ENCODE measurements at places on chromosomes 5 and 9.

DNA sequence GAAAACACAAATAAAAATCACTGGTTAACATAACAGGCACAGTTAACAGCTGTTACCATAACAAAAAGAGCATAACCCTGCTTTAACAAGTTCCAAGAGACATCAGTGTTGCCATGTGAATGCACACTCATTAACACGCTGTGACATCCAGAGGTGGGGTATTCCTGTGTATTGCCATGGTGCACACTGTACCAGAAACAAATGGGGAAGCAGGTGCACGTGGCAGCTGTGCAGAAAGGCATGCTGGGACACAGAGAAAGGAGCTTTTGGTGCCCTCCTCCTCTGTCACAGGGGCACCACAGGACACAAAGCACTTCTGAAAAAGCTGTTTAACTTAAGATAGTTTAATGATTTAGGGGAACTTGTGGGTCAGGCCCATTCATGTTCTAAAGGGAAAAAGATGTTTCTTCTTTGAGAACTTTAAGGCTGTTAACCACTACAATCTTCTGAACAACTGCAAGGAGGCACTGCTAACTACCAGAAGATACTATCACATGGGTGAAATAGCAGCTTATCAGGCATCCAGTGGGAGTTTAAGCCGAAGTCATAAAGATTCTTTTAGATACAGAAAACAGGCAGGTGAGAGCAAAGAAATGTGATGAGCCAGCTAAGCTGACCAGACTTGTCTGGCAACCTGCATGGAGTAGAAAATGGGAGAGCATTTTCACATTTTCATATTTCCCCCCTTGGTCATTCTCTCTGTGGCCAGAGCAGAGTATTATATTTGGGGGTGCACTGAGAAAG is 56.4 kb upstream of the GOLPH3 start:
- DNase-seq: no peak

DNA sequence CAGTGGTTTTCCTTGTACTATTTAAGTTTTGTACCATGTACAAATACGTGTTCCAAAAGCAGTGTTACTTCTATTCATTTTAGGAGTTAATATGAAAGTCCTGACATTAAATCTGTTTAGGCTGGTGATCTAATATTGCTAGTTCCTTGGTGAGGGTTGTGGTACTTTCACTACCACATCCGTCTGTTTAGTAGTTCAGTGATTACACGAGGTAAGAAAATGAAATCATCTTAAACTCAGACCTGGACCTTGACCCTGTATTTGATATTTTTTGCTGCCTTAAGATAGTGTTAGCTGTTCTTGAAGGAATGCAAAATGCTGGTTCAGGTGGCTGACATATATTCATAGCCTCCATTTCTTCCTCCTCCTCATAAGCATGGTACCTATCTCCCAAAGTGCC is 50.3 kb downstream of the MTAP start:
- no peak for DNase-seq

GRCh38 chr9:94773655-94774054 is 47.2 kb downstream of the AOPEP start:
- DNase-seq: no peak

DNA sequence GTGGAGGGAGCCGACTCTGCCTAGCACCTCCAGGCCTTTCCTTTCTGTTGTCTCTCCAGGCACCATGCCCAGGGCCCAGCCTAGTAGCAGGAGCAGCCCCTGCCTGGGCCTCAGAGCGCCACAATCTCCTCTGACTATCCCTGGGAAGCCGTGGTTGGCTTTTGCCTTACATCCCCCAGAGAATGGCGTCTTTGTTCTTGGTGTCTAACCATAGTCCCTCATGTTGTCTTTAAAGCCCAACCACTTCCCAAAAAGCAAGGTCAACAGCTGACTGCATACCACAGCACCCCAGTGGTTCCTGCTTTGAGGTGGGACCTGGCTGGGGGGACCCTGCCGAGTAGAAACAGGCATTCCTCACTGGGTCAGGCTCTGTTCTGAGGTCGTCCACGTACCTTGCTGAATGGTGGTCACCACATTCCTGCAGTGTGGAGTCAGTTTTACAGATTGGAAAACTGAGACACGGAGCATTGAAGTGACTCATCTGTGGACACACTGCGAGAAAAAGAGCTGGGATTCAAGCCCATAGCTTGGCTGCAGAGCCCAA is 13.7 kb upstream of the CERCAM start:
- no peak for DNase-seq

- peak; percentile 80 for DNase-seq
Observed at GRCh38 chr9:97237951-97238889, 69.2 kb upstream of the CCDC180 start.

GRCh38 chr5:137695651-137696428 is 40.0 kb downstream of the KLHL3 start:
- no peak for DNase-seq

GRCh38 chr9:92187989-92188714 is 72.9 kb upstream of the SPTLC1 start:
- DNase-seq: no peak

DNA sequence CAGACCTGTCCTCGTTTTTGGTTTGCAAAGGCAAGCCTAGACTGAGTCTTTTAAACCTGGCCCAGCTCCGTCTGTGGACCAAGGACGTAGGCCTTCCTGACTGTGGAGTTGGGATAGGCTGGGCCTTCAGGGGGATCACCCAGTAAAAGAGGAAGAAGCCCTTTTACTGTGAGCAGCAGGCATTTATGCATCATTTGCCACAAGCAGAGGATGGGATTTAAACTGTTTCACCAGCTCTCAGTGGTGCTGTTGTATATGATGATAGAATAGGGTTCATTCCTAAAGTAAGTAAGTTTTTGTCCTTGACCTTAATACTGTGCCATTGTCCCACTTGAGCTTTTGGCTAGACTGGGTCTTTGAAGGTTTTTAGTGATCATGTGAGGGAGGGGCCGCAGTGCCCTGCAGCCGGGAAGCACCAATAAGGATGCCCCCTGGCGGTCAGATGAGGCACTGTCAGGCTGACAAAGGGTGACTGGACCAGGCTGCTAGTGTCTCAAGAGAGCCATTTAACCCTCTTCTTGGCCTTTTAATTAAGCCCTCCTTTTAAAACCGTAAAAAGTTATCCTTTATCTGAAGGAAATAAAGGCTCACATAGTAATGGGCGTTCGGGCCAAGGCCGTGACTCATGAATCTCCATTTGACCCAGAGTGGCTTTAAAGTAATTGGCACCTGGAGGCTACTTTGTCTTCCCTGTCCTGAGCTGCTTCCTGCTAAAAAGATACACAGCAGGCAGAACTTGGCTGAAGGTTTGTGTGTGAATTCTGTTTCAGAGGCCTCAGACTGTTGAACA is 74.0 kb downstream of the UBAP1 start:
- no peak for DNase-seq

DNA sequence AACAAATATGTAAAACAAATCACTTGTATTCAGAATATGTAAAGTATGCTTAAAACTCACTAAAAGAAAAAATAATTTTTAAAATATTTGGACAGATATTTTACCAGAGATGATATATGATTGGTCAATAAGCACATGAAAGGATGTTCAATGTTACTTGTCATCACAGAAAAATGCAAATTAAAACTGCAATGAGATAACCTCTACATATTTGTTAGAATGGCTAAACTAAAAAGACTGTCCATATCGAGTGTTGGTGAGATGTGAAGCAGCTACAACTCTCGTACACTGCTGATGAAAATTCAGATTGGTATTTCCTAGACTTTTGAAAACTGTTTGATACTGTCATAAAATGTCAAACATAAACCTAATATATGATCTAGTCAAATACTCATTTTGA is 685.1 kb downstream of the DTWD2 start:
- DNase-seq: no peak

- DNase-seq: no peak
Observed at GRCh38 chr5:103228588-103228987, 30.0 kb upstream of the MACIR start.

- peak; percentile 19 for DNase-seq
Observed at GRCh38 chr9:98943682-98944056, at the start of gene COL15A1. COL15A1 (plus strand) TSS chr9:98943907; CDS start chr9:98944062, 155 bp downstream.

DNA sequence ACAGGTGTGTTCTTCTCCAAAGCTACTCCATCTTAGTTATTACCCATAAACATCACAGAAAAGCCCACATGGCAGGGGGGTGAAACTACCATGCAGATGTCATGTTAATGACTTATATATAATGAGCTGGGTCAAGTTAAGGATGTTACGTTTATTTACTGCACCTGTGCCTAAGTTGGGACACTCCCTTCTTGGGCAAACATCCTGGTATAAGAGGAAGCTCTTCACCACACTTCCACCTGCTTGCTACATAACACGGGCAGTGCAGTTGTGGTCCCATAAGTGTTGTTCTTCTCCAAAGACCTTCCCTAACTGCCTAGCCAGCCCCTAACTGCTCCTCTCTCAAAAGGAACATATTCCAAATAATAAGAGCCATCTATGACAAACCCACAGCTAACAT is 9.3 kb upstream of the ZCCHC9 start:
- DNase-seq: no peak

GRCh38 chr9:19642256-19642655 is 146.6 kb downstream of the SLC24A2 start:
- no peak for DNase-seq

DNA sequence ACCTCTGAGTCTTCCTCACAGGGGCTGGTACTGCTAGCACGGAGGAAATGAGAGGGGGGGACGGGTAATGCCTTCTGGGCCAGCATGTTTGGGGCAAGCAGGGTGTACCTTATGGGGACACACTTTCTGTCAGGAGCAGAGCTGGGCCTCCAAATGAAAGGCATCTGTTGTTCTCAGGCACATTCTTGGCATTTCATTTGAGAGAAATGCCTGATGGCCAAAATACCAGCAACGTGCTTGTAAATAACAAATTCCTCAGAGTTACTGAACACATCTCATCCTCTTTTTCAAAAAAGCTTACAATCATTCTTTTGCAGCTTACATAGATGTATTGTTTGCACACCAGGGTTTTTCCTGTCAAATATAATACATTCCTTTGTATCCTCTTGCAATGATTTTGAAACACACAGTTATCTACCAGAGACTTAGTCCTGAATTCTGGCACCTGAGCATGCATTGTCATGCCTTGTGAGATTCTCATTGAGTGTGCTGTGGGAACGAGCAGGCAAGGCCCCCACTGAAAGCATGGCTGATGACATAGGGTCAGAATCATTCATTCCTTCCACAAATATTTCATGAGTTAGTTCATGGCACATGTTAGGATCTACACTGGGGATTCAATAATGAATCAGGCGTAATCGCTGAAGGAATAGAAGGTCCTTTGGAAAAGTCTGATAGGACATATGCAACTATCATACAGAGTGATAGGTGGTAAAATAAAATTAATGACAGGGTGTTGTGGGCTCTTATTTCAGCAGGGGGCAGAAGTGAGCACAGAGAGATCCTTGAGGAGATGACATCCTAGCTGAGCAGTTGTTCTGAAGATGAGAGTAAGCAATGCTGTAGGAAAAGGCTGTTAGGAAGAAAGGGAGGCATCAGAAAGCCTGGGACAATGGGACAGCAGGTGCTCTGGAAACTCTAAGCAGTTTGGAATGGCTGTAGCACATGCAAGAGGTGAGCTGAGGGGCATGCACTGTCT is 260.9 kb upstream of the TUT7 start:
- DNase-seq: no peak
